ENCODE measurements at places on chromosomes 4 and X.

DNA sequence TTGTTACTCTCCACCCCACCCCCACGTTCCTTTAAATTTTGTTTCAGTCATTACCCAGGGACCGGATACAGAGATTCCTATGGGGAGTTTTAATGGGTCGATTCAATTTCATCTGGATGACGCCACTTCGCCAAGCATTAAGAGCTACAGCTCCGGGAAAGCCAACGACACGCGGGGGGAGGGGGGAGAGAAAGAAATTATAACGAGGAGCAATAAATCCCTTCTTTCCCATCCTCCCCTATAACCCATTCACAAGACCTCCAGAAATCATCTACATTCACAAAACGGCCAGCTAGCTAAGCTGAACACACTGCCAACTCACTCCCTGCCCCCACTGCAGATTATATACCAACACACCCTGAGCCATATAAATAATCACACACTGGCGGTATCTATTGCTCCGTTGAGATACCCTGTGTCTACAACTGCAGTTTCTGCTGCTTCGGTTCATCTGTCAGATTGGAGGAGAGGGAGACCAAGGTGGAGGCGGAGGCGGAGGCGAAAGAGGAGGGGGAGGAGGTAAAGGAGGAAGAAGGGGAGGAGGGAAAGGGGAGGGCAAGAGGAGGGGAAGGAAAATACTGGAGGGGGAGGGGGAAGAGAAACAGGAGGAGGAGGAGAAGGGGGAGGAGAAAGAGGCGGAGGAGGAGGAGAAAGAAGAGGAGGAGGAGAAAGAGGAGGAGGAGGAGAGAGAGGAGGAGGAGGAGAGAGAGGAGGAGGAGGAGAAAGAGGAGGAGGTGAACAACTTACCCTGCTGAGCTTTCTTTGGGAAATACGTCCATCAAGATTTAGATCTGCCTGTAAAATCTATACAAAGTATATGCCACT is 113.9 kb upstream of the VAMP7 start:
- DNase-seq: peak; percentile 25

DNA sequence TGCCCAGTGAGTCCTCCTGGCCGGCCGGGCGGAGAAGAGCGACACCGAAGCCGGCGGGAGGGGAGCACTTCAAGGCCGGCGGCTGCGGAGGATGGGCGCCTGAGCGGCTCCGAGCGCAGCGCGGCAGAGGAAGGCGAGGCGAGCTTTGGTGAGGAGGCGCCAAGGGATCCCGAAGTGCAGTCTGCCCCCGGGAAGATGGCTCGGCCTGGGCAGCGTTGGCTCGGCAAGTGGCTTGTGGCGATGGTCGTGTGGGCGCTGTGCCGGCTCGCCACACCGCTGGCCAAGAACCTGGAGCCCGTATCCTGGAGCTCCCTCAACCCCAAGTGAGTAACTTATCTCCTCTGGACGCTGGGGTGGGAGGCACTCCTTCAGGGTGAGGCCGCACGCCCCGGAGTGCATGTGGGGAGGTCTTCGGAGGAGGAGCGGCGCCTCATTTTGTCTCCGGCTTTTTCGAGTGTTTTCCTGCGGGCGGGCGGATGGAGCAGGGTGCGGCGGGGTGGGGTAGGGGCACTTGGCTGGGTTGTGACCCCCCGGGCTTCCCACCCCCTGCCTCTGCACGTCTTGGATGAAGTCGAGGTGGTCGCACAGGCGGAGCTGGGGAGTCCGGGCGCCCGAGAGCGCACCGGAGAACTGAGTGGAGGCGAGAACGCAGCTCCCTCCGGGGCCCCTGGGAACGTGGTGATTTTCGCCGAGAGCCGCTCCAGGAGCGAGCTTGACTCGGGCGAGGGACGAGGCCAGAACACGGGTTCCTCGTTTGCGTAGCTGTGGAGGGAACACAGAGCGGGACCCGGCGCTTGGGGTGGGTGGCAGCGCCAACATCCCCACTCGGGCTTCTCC is 979 bp downstream of the EFNB1 start:
- DNase-seq: no peak

DNA sequence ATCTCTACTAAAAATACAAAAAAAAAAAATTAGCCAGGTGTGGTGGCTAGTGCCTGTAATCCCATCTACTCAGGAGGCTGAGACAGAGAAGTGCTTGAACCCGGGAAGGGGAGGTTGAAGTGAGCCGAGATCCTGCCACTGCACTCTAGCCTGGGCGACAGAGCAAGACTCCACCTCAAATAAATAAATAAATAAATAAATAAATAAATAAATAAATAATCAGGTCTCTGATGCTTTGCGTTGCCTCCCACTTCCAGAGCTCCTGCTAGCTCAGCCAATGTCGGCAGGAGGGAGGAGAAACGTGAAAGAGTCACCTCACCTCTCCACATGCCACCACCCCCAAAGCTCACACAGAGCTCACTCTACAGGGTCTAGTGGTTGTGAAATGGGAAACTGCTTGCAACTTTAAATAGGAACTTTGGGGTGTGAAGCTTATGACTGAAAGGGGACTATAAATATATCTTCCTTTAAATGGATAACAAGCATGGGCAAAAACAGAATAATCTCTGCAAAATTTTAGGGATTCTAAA is 7.9 kb downstream of the SMIM31 start:
- DNase-seq: no peak

GRCh38 chrX:147736045-147736444 is 175.7 kb upstream of the FMR1 start:
- no peak for DNase-seq

- no peak for DNase-seq
Measured at GRCh38 chr4:170666909-170667308, 577.2 kb upstream of the AADAT start.

- no peak for DNase-seq
Measured at GRCh38 chr4:151671541-151672059, 89.2 kb downstream of the GATB start.

All from midbrain (tissue), 1 donor.